ENCODE measurements at places on chromosomes 2 and 18. TPM values are rescaled to one million over a fixed set of nuclear protein-coding genes. Genes with fewer than 3 reads are reported as not detected.

Gene LRRC30
- total RNA-seq = not detected

Gene RFX8
- total RNA-seq = 3.1 TPM

Gene MEP1B
- total RNA-seq = not detected

Gene LTBP1
- total RNA-seq = 265 TPM

Gene CRYGC
- not detected for total RNA-seq

Gene GNAL
- 0.14 TPM for total RNA-seq

Gene EHBP1
- total RNA-seq = 41.6 TPM

Gene MC4R
- not detected for total RNA-seq

Gene CHST9
- total RNA-seq = not detected

Gene MYO3B
- under 0.01 TPM for total RNA-seq
